ENCODE measurements at places on chromosomes 3 and 15. TPM values are rescaled to one million over a fixed set of nuclear protein-coding genes. Genes with fewer than 3 reads are reported as not detected.
A peak's percentile ranks its signal among the peaks of the same experiment; 100 is the strongest.

The SERPINI2 gene
- 2.0 TPM for total RNA-seq

The FGF12 gene
- 187 TPM for total RNA-seq

The C3orf70 gene
- total RNA-seq, result 26.8 TPM

The NOX5 gene
- under 0.01 TPM for total RNA-seq

The FBXL22 gene
- total RNA-seq, result 0.47 TPM

- no peak for DNase-seq
These were observed 377.3 kb downstream of the MECOM start for GRCh38 chr3:169286214-169286613.

DNA sequence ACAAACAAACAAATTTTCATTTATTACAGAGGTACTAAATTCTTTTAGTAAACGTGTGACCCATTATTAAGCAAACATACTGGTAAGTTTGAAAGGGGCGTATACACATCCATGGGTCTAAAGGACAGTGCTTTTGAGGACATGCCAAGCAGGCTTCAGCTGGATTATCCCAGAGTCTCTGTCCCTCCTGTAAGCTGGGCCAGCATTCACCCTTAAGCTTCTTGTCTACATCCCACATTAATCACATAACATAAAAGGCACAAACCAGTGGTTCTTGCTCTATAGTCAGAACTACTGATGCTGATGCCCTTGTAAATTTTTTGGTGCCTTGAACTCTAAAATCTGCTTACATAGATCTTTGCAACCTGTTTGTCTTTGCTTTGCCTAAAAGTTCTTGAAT lies 150.8 kb upstream of the BNIP2 start:
- no peak for DNase-seq

- no peak for DNase-seq
These were observed 101.7 kb upstream of the SMAD3 start for GRCh38 chr15:66963710-66964109.

- no peak for DNase-seq
These were observed 1.3 kb downstream of the BNIP2 start for GRCh38 chr15:59687836-59688235.

DNA sequence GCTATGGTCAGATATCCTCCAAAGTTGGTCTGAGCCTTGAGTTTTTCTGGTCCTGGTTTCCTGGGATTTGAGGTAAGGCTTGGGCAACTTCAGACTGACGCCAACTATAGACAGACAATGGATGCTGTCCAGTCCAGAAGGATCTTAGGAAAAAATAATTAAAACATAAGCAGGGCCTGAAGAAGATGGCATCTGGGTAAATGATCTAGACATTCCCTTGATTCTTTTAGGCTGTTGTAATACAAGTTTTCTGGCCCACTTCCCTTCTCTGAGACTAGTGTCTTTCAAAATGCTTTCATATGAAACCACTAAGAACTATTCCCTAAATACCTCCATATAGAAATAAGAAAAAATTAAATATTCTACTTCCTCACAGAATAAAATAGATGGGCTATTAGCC lies 47.7 kb upstream of the PLXND1 start:
- no peak for DNase-seq

DNA sequence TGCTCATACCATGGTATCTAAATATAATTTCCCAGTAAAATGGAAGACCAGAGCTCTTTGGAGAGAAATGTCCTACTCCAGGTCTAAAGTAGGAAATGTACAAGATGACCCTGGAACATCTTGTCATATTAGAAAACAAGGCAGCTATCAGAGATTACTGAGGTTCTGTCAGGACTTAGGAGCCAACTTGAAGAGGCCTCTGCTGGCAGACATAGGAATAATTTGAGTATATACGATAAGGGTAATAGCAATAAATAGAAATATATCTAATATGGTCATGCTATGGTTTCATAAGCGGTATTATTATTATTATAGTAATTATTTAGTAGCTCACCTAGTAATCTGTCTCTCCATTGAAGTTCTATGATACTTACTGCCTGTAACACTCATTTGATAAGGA lies 224.2 kb downstream of the SOX2 start:
- DNase-seq, result no peak

DNA sequence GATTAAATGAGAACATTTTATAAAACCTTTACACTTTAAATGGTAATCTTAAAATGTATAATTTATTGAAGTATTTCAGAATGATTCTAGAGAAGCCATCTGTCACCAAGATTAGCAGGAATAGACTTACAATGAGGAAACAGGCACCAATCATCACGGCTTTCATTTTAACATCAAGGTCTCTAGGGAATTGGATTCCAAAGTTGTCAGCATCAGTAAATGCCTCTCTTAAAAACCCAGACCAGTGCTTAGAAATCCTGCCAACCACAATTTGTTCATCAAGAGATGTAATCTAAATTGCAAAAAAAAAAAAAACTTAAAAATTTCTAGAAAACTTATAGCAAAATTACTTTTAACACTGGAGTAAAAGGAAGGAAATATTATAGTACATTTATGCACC lies 20.3 kb downstream of the PLSCR2 start:
- DNase-seq, result no peak

DNA sequence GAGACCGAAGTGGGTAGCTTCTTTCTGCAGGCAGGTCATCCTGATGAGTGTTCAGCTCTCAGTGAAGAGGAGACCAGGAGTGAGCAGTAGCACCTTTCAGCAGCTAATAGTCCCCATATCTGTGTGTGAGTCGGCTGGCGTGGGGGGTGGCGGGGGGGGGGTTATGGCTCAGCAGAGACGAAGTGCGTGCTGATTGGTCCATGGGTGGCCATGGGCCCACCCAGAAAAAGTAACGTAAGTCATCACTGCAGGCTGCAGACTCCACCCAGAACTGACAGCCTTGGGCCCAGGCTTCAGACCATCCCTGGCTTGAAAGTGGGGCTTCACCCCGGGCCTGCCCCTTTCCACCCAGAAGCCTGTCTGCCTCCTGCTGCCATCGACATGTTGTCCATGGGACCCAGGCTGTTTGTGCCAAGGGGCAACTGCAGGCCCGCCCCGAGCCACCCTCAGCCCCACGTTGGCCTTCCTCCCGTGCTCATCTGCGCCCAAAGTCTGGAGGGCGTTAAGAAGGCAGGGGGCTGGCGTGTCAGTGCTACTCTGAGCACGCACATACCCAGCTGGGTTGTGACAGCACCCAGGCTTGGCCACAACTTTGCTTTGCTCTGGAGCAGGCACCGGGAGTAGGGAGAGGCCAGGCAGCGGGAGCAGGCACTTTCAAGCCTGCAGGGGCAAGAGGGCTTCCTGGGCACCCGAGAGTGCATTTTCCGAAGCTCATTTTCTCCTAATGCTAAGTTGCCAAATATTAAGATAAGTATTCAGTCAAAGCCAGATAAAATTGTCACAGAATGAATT lies 511.7 kb upstream of the CDIN1 start:
- DNase-seq, result no peak

DNA sequence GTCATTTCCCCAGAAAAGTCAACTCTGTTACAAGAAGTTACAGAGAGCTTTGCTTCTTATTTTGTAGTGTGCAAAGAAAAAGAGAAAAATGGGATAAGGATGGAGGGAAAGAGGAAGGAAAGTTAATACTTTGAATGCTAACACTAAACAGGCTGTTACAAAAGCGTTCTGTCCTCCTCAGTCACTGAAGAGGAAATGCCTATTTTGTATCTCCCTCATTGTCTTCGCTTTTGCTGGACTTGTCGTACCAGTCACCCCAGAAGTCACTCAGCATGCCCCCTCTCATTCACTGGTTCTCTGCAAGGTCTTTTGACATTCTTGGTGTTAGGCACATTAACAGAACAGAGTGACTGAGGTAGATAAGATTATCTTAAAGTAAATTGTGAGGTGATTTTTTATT lies 129.6 kb downstream of the ALCAM start:
- no peak for DNase-seq

GRCh38 chr3:178059836-178060235 lies 476.4 kb upstream of the KCNMB2 start:
- DNase-seq, result no peak

DNA sequence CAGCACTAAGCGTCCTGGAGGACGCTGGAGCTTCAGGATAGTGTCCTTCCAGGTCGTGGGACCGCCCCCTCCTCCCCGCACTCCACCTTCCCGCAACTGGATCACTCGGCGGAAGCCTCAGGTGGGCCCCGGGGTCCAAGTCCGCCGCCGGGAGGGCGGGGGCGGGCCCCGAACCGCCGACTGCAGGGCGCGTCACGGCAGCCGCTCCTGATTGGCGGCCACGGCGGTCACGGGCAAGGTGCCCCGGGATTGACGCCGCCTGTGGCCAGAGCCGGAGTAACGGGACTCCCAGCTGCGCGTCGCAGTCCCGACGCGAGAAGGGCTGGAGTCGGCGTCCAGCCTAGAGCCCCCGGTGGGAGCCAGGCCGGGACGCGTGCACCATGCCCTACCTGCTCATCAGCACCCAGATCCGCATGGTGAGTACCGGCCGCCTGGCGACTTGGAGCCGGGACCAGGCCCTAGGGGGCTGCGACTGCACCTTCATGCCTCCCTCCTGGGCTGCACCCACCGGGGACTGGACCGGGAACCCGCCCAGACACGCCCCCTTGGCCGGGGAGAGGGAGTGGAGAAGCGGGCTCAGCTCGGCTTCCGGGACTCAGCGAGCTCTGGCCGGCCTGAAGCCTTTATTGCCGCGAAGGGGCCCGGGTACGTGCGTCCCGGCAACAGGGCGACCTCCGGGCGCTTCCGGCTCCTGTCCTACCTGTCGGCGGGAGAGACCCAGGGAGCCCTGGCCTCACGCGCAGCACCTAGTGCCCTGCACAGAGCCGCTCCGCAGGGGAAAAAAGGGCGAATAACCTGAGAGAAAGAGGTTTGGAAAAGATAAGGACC lies at the start of gene GCHFR:
Gene GCHFR (plus strand): TSS at position 268 of the 828 bp plus-strand sequence. CDS start 113 bp downstream, at position 381.
- no peak for DNase-seq

DNA sequence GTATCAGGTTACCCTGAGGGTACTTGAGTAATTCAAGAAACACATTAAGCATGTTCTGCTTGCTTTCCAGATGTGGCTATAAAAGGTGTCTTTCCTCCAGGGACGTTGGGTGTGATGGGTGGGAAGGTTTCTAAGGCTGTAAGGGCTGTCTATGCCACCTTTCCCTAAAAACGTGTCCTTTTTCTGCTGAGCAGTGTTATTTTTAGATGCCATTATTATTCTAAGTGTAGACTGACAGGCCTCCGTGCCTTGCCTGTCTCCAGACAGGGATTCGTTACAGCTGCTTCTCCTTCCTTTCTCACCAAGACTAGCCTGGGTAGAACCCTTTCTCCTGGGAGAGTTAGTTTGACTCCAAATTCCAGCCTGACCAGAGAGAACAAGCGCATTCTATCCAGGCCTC lies 26.8 kb upstream of the RHO start:
- DNase-seq, result no peak

DNA sequence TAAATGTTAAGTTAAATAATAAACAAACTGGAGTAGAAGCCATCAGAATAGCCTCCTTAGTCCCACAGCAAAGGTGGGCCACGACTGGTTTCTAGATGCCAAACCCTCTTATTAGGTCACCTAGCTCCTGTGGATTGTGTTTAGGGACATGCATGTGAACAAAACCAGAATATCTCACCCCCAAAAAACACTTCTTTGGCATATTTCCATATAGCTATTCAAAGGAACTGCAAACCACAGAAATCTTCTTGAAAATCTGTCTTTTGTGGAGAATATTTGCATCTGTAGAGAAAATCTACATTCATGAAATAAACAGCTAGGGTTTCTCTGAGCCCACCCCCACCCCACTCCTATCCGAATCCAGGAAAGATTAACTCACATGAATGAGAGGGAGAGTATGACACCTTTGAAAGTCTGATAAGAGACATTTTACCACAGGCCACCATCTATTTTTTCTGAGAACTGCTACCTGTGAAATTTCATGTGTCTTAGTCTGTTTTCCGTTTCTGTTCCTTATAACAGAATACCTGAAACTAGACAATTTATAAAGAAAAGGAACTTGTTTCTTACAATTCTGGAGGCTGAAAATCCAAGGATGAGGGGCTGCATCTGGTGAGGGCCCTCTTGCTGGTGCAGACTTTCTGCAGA lies 159.4 kb downstream of the NEK10 start:
- no peak for DNase-seq

DNA sequence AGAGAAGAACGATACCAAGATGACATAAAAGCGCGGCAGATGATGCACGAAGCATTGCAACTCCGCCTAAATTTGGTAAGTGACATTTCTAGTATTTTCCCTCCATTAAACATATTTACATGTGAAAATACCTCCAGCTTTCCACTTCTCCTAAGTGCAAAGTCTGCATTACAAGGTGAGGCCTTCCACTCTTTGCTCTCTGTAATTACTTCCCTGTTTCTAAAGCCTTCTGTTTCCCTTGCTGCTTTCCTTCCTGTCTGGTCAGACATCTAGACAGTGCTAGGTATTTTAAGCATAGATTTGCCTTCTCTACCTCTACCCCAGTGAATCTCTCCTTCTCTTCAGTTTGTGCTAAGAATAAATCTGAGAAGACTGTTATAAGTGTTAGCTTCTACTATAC lies 1.9 kb downstream of the P2RY12 start:
- DNase-seq, result no peak

DNA sequence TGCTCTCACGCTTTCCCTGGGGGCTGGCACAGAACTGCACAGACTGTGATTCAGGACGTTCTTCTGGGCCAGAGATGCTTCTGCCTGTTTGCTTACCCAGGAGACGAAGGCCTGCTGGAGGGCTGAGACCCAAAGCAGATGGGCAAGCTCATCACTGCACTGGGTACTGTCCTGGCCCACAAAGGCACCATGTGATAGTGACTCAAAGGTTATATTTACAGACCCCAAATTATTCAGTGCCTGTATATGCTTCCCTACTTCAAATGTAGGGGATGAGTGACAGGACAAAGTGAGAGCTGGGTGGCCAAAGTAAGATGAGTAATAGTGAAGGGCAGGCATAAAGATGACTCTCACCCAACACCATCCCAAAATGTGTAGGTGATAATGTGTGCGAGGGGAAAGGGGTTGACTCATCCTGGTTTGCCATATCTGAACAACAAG lies 127.4 kb downstream of the WDR76 start:
- peak; percentile 57 for DNase-seq

DNA sequence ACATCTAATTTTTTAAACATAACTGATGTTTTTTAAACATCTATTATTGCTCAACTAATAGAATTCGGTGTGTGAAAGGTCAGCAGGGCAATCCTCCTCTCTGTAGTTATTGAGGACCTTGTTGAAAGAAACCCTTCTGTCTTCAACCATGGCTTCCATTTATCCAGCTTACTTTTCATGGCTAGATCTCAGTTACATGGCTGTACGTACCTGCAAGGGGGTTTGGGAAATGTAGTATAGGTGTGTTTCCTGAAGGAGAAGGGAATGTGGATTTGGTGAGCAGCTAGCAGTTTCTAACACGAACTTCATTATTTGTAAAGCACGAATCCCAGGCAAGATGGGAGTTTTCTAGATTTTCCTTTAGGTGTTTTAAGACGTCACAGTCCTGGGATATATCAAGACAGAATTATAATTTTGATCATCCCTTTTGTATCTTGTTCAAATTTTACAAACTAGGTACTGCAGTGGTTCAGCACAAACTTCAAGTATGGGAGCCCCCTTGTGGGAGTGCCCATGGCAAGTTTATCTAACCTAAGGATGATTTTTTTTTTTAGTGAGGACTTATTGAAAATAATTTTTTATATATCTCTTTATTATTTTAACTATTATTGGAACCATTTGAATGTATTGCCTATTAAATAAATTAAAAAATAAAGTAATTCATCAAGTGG lies 41.6 kb downstream of the FBXL2 start:
- no peak for DNase-seq

All from occipital lobe (tissue), 3 donors.